Activated T-cell treated with anti-CD3 and anti-CD28 coated beads for 48 hours (primary cell): ENCODE measurements at places on chromosomes 6 and 20.

GRCh38 chr20:49660912-49661311, 52.8 kb downstream of the B4GALT5 start:
- no peak for DNase-seq

DNA sequence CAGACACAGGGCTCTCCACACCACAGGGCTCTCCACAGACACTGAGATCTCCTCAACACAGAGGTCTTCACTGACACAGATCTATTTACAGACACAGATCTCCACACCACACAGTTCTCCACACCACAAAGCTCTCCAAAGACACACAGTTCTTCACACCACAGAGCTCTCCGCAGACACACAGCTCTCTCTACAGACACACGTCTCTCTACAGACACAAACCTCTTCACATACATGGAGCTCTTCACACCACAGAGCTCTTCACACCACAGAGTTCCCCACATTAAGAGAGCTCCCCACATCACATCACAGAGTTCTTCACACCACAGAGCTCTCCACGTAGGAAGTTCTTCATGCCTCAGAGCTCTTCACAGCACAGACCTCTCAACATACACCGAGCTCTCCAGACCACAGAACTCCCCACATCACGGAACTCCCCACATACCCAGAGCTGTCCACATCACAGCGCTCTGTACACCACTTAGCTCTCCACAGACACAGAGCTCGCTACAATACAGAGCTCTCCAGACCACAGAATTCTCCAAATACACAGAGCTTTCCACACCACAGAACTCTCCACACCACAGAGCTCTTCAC, 53.9 kb downstream of the ERMARD start:
- DNase-seq: no peak

DNA sequence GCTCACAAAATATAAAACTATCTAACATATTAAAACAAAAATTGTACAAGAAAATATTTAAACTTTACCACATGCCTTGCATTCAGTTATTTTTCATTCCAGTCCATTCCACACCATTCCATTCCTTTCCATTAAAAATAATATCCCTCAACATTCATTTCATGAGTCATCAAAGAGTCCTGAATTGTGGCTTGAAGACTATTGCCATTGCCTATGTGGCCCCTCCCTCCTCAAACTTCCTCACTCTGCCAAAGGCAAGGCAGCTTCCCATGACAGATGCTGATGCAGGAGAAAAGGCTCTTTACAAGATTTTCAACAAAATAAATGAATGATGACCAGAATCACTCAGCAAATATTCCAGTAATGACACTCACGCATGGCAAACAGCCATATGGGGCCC, 31.7 kb downstream of the IL20RA start:
- DNase-seq: no peak

GRCh38 chr20:45336530-45337366, 11.5 kb downstream of the SDC4 start:
- DNase-seq: no peak
